ENCODE measurements at places on chromosomes 12 and 14. TPM values are rescaled to one million over a fixed set of nuclear protein-coding genes. Genes with fewer than 3 reads are reported as not detected.

GRCh38 chr12:94100211-94100627 is 48.2 kb upstream of the PLXNC1 start:
- H3K27ac ChIP-seq: peak overlapping the region; percentile 81
- H3K4me3 ChIP-seq: peak overlapping the region; percentile 43
- H3K36me3 ChIP-seq: no peaks in the 10 kb centered on the region
- peaks cover 18% of the 10 kb centered on the region for H3K4me1 ChIP-seq

DNA sequence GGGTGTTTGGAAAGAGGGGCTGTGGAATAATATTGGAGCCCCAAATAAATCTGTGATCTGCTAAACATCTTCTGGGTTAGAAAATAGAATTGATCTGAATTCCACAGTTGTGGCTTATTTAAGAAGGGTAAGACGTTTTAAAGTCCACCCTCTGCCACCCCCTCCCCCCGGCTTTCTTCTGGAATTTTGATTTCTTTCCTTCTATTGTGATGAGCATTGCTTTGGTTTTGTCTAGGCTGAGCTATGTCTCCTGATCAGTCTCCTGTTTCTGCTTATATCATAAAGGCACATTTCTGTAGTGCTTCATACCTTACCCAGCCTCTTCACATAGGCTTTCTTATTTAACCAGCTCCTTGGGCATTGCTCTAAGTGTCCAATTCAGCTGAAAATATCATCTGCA is 77.3 kb upstream of the SLC38A2 start:
- no peaks in the 10 kb centered on the region for H3K27me3 ChIP-seq
- DNase-seq: no peak

GRCh38 chr12:25186788-25187402 is 8.1 kb downstream of the DNAI7 start:
- H3K27me3 ChIP-seq: no peaks in the 10 kb centered on the region
- H3K27ac ChIP-seq: peak overlapping the region; percentile 83
- H3K36me3 ChIP-seq: no peaks in the 10 kb centered on the region

DNA sequence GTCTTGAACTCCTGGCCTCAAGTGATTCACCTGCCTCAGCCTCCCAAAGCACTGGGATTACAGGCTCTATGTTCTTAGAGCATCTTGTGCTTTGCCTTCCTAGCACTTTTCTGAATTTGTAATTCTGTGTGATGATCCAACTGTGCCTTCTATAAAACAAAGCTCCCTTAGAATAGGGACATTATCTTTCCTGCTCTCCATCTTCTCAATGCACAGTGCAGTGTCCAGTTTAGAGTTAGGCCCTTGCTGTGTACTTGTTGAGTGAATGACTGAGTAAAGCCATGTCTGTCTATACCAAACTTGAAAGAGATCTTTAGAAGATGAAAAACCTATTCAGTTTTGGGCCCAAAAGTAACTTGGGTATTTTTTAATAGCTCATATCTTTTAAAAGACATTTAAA is 5.2 kb downstream of the WDR20 start:
- DNase-seq: no peak
- no peaks in the 10 kb centered on the region for H3K27me3 ChIP-seq
- peaks cover 13% of the 10 kb centered on the region for H3K36me3 ChIP-seq
- no peak overlapping the region for H3K4me3 ChIP-seq
- H3K4me1 ChIP-seq: peaks cover 44% of the 10 kb centered on the region

DNA sequence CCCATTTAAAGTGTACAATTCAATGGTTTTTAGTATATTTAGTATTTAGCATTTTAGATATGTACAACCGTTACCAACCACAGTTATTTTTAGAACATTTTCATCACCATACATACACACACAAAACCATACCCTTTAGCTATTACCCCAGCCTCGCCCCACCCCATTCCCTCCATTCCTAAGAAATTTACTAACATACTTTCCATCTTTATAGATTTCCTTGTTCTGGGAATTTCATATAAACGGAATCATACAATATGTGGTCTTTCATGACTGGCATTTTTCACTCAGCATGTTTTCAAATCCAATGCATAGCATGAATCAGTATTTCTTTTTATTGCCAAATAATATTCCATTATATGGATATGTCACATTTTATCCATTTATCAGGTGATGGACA is 101.5 kb downstream of the TAOK3 start:
- no peak for DNase-seq
- H3K27me3 ChIP-seq: no peaks in the 10 kb centered on the region
- peaks cover 16% of the 10 kb centered on the region for H3K4me1 ChIP-seq
- no peaks in the 10 kb centered on the region for H3K36me3 ChIP-seq

CLEC9A gene
- not detected for total RNA-seq

P2RX2 gene
- not detected for total RNA-seq

DNA sequence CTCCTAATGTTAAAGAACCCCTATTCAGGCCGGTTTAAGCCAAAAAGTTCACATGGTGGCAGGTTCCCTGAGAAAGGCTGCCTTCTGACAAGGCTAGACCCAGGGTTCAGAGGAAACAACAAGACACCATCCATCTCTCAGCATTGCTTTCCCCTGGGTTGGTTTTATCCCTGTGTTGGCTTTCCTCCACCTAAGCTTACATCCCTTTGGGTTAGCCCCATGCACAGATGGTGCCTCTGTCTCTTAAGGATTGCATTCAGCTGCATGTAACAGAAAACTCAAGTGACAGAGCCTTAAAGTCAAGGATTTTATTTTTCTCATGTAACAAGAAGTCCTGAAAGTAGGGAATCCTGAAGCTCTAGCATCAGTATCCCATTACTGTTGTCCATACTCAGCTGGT is 42.8 kb upstream of the RIN3 start:
- H3K4me1 ChIP-seq: peaks cover 10% of the 10 kb centered on the region

GRCh38 chr12:119869720-119870119 is 7.4 kb downstream of the CIT start:
- H3K4me3 ChIP-seq: no peak overlapping the region
- peaks cover 19% of the 10 kb centered on the region for H3K36me3 ChIP-seq
- no peak overlapping the region for H3K27ac ChIP-seq
- no peak for DNase-seq

DNA sequence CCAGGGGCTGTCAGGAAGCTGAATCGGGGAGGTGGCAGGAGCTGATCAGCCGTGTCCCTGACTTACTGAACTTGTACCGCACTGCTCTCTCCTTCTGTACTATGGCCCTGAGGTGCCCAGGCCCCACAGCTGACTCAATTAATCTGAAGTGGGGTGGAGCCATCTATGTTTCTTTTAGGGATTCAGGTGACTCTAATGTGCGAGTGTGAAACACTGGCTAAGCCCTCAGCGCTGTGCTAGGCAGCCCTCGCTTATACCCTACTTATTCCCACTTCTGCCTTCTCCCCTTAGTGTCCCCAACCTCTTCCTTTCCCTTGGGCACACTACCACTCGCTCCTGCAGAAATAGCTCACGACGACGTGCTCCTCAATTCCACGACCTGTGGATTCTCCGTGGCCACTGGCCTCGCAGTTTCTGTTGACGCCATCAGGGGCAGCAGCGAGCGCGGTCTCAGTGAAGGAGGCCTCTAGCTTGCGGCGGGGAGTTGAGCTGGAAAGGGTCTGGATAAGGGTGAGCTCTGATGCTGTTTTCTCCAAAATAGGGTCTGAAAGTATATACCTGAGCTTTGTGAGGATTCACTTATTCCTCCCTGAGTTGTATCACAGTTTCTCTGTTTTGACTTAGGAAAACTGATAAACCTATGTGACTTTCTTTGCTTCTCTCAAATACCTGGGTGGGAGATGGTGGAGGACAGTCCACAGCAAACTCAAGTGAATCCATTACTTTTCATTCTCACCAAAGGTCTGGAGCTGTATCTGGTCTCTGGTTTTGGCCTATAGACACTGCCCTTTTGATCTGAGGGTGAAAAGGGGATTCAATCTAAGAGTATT is 167.6 kb downstream of the SLC41A2 start:
- H3K4me1 ChIP-seq: no peaks in the 10 kb centered on the region
- H3K27ac ChIP-seq: no peak overlapping the region
- no peak overlapping the region for H3K4me3 ChIP-seq
- no peaks in the 10 kb centered on the region for H3K27me3 ChIP-seq
- no peaks in the 10 kb centered on the region for H3K36me3 ChIP-seq

GRCh38 chr12:111256629-111257434 is 112.1 kb downstream of the PHETA1 start:
- H3K27me3 ChIP-seq: peaks cover 1% of the 10 kb centered on the region
- H3K36me3 ChIP-seq: no peaks in the 10 kb centered on the region
- no peaks in the 10 kb centered on the region for H3K4me1 ChIP-seq
- no peak for DNase-seq
- no peak overlapping the region for H3K4me3 ChIP-seq

DNA sequence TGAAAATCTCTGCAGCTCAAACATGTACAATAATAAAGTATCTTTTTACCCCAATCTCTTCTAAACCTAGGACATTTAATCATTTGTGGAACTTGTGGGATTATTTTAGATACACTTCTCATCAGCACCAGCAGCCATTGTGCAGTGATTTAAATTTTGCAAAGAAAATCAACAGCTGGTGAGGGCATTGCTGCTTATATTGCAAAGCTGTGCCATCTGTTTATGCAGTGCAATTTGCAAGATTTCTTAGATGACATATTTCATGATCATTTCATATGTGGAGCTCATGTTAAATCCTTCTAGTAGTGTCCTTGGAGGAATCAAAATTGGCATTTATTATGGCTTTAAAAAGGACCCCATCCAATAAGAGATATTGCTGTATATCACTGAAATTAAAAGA is 320.7 kb downstream of the BTG1 start:
- H3K4me3 ChIP-seq: no peak overlapping the region

DNA sequence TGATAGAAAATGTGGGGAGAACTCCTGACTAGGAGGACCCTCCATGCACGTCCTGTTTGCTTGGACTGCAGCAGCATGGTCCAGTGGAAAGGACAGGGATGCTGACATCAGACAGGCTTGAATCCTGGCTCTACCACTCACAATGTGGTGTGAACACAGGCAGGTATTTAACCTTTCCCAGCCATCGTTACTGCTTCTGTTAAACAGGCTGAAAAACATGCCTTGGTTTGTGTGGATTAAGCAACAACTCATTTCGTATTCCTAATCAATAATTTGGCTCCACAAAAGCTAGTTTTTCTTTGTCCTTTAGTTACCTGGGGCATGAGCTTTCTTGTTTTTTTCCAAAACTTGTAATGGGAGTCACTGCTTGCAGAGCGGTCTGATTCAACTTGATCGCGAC is 41.0 kb downstream of the APPL2 start:
- peaks cover 7% of the 10 kb centered on the region for H3K36me3 ChIP-seq
- H3K27ac ChIP-seq: no peak overlapping the region
- no peak for DNase-seq

GRCh38 chr14:29759521-29760340 is 167.9 kb downstream of the PRKD1 start:
- no peak overlapping the region for H3K27ac ChIP-seq
- no peak for DNase-seq
- H3K36me3 ChIP-seq: no peaks in the 10 kb centered on the region
- no peaks in the 10 kb centered on the region for H3K4me1 ChIP-seq

DNA sequence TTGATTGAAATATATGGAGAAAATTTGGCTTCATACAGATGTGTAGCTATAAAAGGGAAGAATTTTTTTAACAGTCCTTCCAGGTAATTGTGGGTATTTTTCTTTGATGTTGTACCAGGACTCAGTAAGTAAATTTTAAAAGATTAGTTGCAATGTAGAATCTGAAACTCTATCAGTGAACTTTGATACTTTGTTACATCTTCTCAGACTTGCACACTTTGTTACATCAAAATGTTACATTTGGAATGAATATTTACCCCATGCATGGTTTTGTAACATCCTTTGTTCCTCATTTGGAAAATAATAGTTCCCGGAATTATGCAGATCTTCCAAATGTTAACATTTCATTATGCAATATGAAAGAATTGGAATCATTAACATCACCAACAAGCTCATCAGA is 13.8 kb downstream of the MTHFD1 start:
- H3K4me3 ChIP-seq: no peak overlapping the region
- no peak overlapping the region for H3K27ac ChIP-seq
- DNase-seq: no peak
- peaks cover 11% of the 10 kb centered on the region for H3K4me1 ChIP-seq

VRTN gene
- not detected for total RNA-seq

GRCh38 chr12:118311666-118312065 is 61.0 kb downstream of the TAOK3 start:
- no peaks in the 10 kb centered on the region for H3K27me3 ChIP-seq
- peaks cover 57% of the 10 kb centered on the region for H3K4me1 ChIP-seq
- H3K27ac ChIP-seq: no peak overlapping the region
- no peak overlapping the region for H3K4me3 ChIP-seq
- no peak for DNase-seq

DNA sequence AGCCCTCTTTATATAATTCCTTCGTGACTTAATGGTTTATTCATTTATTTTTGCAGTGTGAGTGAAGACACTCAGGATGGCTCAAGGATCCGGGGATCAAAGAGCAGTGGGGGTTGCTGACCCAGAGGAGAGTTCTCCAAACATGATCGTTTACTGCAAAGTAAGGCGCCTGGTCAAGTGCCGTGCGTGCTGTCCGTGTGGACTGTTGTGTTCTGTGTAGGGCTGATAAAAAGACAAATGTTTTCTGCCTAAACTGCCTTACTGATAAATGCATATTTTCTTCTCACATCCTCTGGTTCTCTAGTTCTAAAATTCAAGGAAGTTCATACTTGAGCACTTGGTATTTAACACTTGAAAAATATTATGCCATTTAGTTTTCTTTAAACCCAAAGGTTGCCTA is 32.5 kb downstream of the RGS6 start:
- no peak overlapping the region for H3K27ac ChIP-seq
- H3K27me3 ChIP-seq: peaks cover 13% of the 10 kb centered on the region
- H3K4me3 ChIP-seq: no peak overlapping the region
- no peak for DNase-seq

All from activated CD8-positive, alpha-beta T cell treated with anti-CD3 and anti-CD28 coated beads for 36 hours (primary cell).